Spleen (tissue), 13 donors: ENCODE measurements at places on chromosomes 13 and 19. TPM values are rescaled to one million over a fixed set of nuclear protein-coding genes. Genes with fewer than 3 reads are reported as not detected.
A peak's percentile ranks its signal among the peaks of the same experiment; 100 is the strongest.

Gene RFPL4AL1
- polyA plus RNA-seq: not detected

Gene ZNF700
- polyA plus RNA-seq: 12.2 TPM

DNA sequence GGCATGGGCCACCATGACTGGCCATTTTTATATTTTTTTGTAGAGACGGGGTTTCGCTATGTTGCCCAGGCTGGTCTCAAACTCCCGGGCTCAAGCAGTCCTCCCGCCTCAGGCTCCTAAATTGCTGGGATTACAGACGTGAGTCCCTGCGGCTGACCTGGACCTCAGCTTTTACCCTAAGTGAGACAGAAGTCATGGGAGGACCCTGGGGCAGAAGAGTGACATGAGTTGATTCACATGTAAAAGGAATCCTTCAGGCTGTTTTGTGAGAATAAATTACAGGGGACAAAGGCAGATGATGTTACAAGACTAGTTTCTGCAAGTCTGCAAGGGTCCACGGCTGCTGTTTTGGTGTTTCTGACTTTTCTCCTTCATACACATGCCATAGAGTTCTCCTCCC lies 2.6 kb upstream of the BCAM start:
- H3K4me3 ChIP-seq: no peak overlapping the region
- no peak for DNase-seq
- H3K36me3 ChIP-seq: no peaks in the 10 kb centered on the region
- H3K27me3 ChIP-seq: no peaks in the 10 kb centered on the region
- peaks cover 29% of the 10 kb centered on the region for H3K4me1 ChIP-seq

GRCh38 chr13:98450026-98450425 lies 126.9 kb downstream of the STK24 start:
- no peaks in the 10 kb centered on the region for H3K27me3 ChIP-seq
- peaks cover 11% of the 10 kb centered on the region for H3K4me1 ChIP-seq
- DNase-seq: no peak

- H3K4me1 ChIP-seq: peaks cover 66% of the 10 kb centered on the region
- peaks cover 61% of the 10 kb centered on the region for H3K36me3 ChIP-seq
- peak; percentile 93 for DNase-seq
- no peak overlapping the region for H3K4me3 ChIP-seq
These were observed 14.4 kb downstream of the CAPN12 start for GRCh38 chr19:38729653-38730469.

DNA sequence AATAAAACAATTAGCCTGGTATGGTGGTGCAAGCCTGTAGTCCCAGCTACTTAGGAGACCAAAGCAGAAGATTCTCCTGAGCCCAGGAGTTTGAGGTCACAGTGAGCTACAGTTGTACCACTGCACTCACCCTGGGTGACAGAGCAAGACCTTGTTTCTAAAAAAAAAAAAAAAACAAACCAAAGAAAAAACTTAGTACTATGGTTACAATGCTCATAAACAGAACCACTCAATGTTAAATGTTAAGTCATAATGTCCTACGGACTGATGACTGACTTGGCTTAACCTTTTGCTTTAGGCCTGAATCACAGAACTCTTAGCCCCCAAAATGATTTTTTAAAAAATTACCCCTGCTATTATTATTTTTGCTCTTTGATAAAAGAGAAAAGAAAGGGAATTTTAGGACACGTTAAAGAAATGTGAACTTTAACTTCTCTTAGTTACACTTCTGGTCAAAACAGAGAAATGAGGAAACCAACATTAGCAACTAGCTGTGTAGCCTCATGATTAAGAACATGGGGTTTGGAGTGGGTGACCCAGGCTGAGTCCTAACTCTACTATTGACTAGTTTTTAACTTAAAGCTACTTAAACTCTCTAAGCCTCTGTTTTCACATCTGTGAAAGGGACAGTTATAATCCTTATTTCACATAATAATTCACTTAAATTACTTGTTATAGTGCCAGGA lies 13.7 kb upstream of the ELF1 start:
- DNase-seq: no peak
- no peaks in the 10 kb centered on the region for H3K27me3 ChIP-seq
- no peaks in the 10 kb centered on the region for H3K36me3 ChIP-seq
- H3K27ac ChIP-seq: no peak overlapping the region

- no peak overlapping the region for H3K27ac ChIP-seq
- H3K4me1 ChIP-seq: peaks cover 84% of the 10 kb centered on the region
- DNase-seq: peak; percentile 79
- peak overlapping the region; percentile 39 for H3K4me3 ChIP-seq
These were observed 3.5 kb downstream of the JSRP1 start for GRCh38 chr19:2252797-2253105.
